ENCODE measurements at places on chromosomes 3 and 15.

DNA sequence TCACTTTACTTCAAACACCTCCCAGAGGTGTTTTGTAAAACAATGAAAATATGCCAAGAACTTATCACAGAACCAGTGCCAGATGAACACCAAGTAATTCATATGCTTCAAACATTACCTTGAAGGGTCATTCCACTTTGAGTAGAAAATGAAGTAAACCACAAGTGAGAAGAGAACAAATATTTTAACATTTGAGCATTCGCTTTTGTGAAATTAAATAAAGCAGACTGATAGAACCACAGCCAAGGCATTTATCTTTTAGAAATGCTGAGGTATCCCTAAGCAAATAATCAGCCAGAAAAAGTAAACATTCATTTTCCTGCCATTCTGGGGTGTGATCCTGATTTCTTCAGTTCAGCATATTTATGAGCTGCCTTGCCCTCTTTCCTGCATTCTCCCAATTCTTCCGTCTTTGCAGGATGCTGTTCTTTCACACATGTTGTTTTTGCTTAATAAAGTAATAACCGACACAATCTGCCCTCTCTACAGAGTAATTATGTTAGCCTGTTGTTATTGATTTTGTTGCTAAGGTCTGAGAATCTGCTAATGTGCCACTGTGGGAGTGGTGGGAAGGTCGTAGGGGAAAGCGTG is 235.6 kb upstream of the TGFBR2 start:
- DNase-seq = no peak

GRCh38 chr3:140584549-140584948 is 93.3 kb upstream of the TRIM42 start:
- DNase-seq = no peak

GRCh38 chr3:81544385-81544784 is 217.1 kb downstream of the GBE1 start:
- no peak for DNase-seq

GRCh38 chr3:23377928-23378672 is 175.0 kb downstream of the UBE2E2 start:
- DNase-seq = no peak

DNA sequence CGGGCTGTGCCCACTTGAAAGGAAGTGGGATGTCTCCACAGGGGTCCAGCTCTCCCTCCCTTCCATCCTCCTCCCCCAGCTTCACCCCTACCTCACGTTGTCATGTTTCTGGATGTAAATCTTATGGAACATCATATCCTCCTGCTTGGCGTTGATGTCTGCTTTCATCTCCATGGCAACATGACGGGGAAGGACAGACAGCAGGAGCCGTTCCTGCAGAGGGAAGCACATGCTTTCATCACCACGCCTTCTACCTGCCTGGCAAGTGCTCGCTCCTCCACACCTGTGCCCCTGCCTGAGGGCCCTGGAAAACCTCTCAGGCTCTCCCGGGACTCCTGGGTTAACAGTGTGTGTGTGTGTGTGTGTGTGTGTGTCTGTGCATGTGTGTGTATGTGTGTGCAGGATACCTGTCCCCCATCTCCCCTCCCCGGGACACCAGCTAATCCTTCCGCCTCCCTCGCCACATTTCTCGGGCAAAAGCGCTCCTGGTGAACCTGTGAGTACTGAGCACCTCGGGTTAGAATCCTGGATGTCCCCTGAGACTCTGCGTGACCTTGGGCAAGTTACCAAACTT is 101.1 kb downstream of the ADCY5 start:
- DNase-seq = no peak

DNA sequence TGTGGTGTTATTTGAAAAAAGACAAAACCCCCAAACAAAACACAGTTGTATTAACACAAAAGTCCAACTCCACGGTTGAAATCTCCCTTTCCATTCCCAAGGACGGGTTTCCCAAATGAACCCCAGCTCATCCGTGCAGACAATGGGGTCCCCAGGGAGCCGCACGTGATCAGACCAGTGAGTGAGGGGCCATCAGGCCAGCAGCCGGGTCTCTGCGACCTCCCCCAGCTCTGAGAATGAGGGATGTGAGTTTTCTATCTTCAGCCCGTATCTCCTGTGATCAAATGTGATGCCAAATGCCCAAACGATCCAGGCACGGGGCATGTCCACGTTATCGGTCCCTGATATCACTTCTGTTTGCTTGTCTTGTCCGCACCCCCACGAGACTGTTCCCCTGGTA is 138.0 kb downstream of the OPA1 start:
- no peak for DNase-seq

DNA sequence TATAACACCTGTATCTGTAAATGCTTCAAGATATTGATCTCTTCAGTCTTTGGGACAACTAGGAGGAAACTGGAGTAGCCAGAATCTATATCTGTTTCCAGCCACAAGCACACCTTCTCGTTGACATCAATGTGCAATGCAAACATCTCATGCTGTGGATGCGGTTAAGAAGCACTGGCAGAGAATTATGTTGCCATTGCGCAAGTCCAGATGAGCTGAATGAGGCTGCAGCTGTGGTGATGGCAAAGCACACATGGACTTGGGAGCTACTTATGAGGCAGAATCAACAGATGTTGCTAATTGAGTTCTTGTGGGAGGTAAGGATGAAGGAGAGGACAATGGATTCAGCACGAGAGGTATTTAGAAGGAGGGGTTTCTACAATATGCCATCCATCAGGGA is 90.9 kb downstream of the STRIT1 start:
- no peak for DNase-seq

DNA sequence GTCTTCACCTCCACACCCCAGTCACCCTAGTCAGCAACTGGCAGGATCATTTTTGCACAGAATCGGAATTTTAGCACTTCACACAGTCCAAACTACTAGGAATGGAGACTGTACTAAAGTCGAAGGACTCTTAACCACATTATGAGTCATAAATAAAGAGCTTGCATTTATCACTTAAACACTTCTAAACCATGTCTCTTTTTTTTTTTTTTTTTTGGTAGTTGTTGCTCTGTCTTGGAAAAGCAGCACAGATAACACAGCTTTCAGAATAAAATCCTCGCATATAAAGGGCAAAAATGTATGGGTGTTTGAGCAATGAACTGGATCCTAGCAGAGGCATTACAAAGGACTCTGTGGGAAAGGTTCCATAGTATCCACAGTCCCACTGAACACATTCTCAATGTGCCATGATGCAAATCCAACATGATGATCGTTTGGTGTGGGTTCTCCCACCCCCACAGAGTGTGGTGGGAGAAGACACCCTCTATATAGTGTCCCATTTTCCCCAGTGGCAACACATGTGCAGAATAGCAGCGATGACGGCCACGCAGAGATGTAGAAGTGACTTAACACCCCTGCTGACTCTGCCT is 47.1 kb downstream of the FOXP1 start:
- no peak for DNase-seq

GRCh38 chr3:11154036-11154952 is at the start of gene HRH1:
HRH1 (plus strand) TSS chr3:11154493; CDS start chr3:11259038, 104,545 bp downstream.
- DNase-seq = no peak

DNA sequence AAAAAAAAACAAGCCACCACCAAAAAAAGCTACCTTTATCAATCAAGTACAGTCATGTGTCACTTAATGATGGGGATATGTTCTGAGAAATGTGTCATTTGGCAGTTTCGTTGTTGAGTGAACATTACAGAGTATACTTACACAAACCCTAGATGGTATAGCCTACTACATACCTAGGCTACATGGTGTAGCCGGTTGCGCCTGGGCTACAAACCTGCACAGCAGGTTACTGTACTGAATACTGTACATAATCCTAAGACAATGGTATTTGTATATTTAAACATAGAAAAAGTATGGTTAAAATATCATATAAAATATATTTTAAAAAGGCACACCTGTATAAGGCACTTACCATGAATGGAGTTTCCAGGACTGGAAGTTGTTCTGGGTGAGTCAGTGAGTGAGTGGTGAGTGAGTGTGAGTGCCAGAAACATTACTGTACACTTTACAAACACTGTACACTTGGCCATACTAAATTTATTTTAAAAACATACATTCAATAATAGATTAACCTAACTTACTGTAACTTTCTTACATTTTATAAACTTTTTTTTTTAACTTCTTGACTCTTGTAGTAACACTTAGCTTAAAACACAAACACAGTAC is 25.9 kb upstream of the JMJD7 start:
- no peak for DNase-seq

- peak; percentile 61 for DNase-seq
Measured at GRCh38 chr3:142724682-142725356, 985 bp downstream of the TRPC1 start.

DNA sequence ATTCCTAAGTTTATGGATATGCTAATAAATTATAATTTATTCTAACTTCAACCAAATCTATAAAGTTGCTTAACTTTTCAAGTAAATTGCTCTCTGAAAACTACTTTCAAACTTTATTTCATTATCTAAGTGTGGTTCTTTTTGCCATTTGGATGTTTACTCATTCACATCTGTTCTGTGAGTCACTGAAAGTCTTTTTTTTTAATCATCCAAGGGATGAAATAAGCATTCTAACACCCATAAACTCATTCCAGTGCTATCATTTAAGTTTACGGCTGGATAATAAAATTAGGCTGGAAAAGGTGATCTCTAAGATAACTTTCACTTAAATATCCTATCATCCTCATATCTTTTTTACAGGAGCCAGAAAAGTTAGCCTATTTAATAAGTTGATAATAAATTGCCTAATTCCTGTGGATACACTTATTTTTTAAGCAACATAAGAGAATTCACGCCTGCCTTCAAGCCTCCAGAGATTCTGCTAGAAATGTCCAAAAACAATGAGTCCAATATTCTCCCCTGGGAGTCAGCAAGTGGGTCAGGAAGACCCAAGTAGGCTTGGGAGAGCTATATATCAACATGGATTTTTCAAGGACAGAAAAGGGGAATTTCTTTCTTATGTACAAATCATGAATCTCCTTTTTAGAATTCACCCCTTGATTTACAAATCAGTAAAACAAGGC is 25.8 kb downstream of the SCG3 start:
- DNase-seq = no peak

DNA sequence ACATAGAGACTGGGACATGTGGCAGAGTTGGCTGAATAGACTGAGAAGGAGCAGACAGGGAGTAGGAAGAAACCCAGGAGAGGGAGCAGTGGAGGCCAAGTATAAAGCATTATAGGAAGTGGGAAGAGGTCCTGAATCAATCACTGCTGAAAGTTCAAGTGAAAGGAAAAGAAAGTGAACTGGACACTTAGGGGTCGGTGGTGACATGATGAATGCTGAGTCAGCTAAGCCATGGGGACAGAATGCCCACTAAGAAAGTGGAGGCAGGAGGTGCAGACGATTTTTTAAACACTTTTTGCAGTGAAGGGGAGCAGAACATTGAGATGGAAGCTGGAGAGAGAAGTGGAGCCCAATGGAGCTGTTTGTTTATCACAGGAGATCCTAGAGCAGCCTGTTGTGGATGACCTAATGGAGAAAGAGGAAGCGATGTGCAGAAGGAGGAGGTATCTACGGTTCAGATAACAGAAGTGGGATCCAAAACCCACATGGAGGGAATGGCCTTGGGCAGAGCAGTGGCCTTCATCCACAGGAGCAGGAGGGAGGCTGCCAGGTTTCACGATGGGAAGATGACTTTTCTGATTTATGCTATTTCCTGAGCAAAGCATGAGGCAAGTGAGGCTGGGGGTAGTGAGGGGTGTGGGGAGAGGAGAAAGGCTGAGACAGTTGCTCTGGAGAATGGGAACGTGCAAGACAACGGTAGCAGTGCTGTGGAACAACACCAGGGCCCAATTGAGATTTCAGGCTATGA is 208.2 kb downstream of the RPLP1 start:
- no peak for DNase-seq

- DNase-seq = no peak
Measured at GRCh38 chr3:188458756-188459155, 304.8 kb downstream of the LPP start.

GRCh38 chr3:39639344-39640236 is 169.8 kb upstream of the MYRIP start:
- DNase-seq = peak; percentile 45

DNA sequence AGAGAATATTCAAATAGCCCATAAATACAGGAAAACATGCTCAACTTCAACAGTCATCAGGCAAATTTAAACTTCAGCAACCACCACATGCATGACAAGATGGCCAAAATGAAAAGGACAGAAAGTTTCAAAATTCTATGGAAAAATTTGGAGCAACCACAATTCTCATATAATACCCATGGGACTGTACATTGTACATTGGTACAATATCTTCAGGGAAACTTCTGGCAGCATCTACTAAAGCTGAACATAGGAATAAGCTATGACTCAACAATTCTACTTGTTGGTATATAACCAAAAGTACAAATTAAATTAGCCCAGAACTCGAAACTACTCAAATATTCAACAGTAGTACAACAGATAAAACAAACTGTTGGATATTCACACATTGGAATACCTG is 847.6 kb downstream of the TBL1XR1 start:
- DNase-seq = no peak

GRCh38 chr15:73821181-73821580 is 52.2 kb upstream of the TBC1D21 start:
- DNase-seq = no peak

DNA sequence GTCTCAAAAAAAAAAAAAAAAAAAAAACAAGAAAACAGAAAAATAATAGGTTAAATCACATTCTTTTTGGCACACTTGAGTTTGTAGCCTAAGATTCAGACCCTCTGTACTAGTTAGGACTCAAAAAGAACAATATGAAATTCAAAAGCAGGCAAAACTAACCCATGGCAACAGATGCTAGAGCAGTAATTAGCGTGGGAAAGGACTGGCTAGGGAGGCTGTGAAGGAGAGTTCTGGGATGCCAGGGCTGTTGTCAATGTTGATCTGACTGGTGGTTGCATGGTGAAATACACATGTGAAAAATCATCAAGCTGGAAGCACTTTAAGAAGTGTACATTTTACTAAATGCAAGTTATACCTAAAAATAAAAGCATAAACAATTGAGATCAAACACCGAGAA is 35.6 kb downstream of the KLHL6 start:
- DNase-seq = no peak

- DNase-seq = no peak
Measured at GRCh38 chr3:100517276-100517675, 24.9 kb downstream of the TMEM45A start.

- DNase-seq = no peak
Measured at GRCh38 chr15:70470556-70471191, 292.7 kb downstream of the UACA start.

DNA sequence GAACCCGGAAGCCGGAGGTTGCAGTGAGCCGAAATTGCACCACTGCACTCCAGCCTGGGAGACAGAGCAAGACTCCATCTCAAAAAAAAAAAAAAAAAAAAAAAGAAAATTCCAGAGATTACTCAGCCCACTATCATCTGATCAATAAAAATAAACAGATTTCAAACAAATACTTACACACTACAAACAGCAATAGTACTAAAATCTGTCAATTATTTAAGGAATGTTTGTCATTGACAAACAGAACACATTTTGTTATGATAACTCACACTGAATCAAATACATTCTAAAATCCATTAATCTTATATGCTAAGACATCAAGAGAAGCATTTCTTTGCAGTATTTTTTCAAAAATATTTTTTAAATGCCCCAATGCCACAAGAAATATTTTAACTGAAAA is 7.6 kb downstream of the MYO9A start:
- no peak for DNase-seq

- DNase-seq = no peak
Measured at GRCh38 chr3:155390351-155390750, 96.9 kb upstream of the STRIT1 start.

- no peak for DNase-seq
Measured at GRCh38 chr3:122688996-122689395, 8.4 kb downstream of the PARP14 start.

Data from BE2C (cell line).